ENCODE measurements at places on chromosomes 2 and 18.

DNA sequence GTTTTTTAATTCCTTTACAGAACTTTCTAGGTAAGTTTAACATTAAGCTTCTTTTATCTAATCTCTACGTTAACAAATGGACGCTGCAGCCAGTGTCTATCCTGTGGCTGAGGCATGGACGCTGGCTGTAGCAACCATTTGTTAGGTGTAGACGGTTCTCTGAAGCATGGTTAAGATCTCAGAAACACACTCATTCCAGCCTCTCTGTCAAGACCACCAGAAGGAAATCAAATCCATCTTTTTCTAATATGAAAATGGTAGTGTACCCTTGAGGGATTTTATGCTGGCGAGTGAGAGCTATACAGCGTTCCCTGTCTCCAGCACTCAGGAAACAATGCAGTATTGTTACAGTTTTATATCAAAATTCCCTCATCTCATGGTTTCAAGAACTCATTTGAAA lies 78.0 kb downstream of the DTNB start:
- DNase-seq: no peak

GRCh38 chr2:169260846-169261642 lies 101.3 kb downstream of the LRP2 start:
- DNase-seq: no peak

GRCh38 chr2:54366487-54367280 lies 89.4 kb upstream of the SPTBN1 start:
- DNase-seq: no peak

- DNase-seq: no peak
These were observed 26.8 kb downstream of the STAMBP start for GRCh38 chr2:73855526-73855925.

- no peak for DNase-seq
These were observed 11.5 kb upstream of the TMEM237 start for GRCh38 chr2:201654616-201655384.

DNA sequence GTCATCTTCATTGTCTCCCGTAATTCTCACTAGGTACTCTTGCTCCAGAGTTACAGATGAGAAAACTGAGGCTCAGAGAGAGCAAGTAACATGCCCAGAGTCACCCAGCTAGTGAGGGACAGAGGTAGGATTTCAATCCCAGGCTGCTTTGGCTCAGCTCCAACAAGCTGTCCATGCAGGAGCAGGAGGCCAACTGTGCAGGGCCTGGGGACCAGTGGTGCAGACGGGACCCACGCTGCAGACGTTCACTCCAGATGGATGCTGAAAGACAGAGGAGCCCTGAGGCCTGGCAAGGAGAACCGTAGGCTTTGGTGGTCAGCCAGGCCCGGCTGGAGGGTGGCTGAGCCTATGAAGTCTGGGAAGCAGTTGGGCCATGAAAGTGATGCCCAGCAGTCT lies 102.6 kb downstream of the MCFD2 start:
- DNase-seq: no peak

DNA sequence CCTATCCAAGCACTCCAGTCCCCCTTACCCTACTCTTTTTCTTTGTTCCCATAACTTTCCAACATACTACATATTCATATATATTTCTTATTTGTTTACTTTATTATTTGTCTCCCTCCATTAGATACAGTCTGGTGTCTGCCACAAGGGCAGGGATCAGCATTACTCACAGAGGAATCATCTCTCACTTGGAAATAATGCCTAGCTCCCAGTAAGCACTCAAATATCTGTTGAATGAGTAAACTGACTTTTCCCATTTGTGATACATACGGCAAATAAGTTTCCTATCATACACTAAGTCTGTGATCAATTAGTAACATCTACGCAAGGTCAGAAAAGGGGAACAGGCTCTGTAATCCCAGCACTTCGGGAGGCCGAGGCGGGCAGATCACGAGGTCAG lies 18.7 kb downstream of the C1D start:
- no peak for DNase-seq

DNA sequence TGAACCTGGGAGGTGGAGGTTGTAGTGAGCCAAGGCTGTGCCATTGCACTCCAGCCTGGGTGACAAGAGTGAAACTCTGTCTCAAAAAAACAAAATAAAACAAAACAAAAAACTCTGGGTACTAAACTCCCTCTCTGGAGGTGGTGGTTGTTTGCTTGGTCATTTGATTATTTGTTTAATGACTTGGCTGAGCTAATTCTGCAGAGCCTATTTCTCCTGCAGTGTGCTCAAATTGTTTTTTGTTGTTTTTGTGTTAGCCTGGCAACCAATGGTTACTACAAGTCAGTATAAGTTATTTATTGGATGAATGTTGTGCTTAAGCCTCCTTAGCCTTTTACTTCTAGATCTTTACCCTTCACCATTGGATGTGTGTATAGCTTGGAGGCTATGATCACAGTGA lies 387.5 kb downstream of the ADCYAP1 start:
- no peak for DNase-seq

DNA sequence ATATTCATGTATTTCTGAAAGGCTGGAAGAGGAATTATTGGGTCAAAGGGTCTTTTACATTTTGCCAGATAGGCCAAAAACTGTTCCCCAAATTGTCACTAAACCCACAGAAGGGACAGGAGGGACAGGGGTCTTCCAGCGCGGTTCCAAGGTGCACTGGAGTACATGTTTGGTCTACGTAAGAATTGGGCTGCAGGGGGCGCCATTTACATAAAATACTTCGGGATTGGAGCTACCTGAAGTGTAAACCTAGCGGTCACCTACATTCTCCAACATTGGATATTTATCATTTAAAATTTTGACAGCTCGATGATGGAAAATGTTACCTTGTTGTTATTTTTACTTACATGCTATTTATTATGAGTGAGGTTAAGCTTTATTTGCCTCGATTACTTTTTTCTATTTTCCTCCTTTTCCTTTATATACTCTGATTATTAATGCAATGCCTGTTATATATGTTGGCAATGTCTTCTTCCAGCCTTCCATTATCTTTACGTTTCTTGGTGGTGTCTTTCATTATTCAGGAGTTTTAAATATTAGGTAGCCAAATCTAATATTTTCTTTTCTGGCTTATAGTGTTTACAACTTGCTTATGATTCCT lies 43.0 kb upstream of the RAB6C start:
- no peak for DNase-seq

DNA sequence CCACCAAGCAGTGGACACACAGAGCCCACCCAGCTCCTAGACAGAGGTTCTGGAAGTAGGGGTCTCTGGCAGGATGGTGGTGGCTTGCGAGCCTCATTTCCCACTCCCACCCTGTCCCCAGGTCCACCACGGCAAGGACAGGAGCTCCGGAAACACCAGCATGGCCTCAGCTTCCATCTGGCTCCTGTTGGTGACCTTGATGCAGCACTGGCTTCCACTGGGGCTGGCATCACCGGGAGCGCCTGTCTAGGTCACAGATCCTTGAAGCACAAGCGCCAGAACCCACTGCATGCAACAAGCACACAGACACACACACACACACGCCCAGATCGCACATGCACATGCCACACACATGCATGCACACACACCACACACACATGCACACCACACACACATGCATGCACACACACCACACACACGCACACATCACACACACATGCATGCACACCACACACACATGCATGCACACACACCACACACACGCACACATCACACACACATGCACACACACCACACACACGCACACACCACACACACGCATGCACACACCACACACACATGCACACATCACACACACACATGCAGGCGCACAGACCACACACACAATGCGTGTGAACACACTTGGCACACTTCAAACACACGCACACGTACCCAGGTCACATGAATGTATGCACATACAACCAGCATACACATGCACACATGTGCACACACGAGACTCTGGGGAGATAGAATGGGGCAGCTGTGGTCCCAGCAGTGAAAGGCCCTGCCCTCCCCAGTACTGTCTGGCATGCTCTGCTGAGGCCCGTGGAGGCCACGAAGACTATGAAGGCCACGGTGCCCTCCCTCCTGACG lies 63.7 kb downstream of the TWIST2 start:
- no peak for DNase-seq

DNA sequence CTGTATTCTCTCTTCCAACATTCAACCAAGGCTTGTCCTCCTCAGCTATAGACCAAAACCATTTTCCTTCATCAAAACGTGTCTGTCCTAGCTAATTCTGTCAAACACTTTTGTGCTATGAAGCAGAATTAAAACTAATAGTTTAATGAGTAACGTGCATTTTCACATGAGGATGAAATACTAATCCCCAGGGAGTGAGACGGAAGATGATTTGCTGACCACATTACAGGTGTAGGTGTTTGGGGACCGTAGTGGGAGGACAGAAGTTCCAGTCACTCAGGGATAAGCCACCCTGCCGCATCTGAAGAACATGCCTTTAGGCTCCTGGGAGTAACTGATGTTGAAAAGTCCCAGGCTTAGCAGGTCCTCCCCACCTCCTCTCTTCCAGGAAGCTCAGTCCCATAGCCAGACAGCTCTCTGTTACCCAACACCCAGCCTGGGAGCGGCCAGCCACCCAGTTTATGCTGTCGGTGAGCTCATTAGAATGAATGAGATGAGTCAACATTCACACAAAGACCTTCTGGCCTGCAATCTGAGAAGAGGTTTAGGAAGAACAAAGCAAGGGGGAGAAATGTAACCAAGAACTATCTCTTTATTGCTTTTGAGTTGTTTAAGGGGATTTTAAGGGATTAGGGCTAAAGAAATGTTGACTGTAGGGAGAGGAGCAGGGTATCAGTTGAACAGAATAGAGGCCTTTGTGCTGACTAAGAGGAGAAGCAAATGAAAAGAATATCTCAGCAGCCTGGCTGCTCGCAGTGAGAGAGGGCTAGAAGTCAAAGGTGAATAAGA lies 122.5 kb downstream of the FOXI3 start:
- DNase-seq: no peak

DNA sequence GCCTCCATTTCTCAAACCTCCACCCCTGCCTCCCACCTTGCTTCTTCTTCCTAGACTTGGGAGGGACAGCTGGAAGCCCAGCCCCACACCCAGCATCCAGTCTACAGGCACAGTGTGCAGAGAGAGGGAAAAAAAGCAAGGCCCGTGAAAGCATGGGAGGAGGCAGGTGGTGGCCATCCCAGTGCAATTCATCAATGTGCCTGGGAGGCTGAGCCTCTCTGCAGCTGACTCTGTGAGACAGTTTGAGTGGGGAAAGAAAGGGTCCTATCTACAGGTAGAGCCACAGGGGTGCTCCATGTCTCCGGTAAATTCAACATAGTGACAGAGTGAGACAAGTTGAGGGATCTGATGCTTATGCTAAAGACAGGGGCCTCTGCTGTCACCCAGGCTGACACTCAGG lies 340.6 kb downstream of the DYSF start:
- no peak for DNase-seq

GRCh38 chr2:214126135-214126534 lies 284.7 kb upstream of the VWC2L start:
- no peak for DNase-seq

DNA sequence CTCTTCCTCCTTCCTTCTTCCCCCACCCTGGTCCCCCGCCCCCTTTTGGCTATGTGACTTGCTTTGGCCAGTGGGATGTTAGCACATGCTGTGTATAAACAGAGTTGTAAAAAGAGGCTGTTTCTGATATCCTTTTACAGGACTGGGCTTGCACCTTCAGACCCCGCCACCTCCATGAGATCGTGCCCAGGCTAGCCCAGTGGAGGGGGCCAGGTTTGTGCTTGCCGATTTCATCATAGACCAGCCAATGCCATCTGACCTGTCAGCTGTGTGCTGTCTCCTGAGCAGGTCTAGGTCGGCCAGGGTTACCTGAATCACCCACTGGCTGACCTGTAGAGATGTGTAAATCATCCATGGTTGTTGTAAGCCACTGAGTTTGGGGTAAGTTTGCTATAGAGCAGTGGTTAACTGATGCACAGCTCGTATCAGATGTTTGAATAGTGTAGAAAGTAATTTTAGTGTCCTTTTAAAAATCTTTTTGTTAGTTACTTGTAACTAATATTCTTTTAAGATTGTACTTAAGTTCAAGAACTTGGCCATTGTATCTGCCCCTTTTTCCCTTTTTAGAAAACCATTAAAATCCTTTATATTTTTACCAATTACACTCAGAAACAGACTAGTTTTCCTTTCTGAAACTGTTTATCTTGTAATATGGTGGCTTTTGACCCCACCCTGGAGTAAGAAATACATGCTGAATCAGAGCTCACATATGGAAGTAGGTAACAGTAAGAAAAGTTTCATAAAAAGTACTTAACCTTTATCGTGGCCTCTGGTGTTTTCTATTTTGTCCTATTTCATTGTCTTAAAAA lies 122.0 kb upstream of the MGAT5 start:
- DNase-seq: no peak

GRCh38 chr2:133789743-133790142 lies 221.5 kb upstream of the NCKAP5 start:
- no peak for DNase-seq

DNA sequence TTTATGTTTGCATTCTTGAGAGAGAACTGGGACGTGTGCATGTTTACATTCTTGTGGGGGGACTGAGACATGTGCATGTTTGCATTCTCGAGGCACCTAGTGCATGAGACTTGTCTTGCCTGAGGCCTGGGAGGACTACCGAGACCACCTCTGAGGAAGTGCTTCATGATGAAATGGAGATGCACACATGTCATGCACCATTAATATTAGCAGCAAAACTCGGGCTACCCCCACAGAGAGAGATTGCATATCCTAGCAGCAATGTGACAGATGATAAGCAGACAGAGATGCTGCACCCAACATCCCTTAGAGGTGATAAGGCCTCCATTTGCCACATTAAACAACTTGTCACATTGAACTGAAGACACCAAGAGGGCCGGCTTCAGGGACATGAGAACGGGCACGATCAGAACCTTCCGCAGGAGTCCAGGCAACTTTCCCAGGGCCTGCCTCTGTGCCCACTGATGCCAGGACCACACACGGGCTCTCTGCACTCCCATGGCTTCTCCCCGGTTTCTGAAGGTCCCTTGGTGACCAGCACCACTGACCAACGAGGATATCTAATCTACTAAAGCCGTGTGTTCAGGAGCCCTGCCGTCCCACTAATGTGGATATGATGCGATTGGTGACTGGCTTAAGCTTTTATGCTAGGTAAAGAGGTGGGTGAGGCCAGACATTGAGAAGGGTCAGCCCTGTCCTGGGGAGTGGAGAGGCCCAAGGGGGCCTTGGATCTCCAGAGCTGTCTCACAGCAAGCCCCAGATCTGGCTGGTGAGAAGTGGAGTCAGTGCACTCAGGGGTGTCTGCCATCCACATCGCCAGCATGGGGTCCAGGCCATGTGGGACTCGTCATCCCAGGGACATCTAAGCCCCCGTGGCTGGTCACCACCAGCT lies 208.3 kb downstream of the NDUFA10 start:
- DNase-seq: no peak

- DNase-seq: no peak
These were observed 69.8 kb upstream of the EDAR start for GRCh38 chr2:109058802-109059201.

GRCh38 chr2:58721912-58722591 lies 480.9 kb upstream of the FANCL start:
- no peak for DNase-seq
